ENCODE measurements at places on chromosomes 5 and 9.
A peak's percentile ranks its signal among the peaks of the same experiment; 100 is the strongest.

- no peak for DNase-seq
Measured at GRCh38 chr9:116096853-116097252, 56.7 kb upstream of the PAPPA start.

- no peak for DNase-seq
Measured at GRCh38 chr9:88995627-88996026, 4.4 kb downstream of the S1PR3 start.

- no peak for DNase-seq
Measured at GRCh38 chr5:173582216-173583111, 34.0 kb downstream of the BOD1 start.

GRCh38 chr9:135701959-135702721, at the start of gene KCNT1:
Gene KCNT1, plus strand, starts transcription at chr9:135702185. Its CDS starts 74 bp downstream, at chr9:135702259.
- no peak for DNase-seq

DNA sequence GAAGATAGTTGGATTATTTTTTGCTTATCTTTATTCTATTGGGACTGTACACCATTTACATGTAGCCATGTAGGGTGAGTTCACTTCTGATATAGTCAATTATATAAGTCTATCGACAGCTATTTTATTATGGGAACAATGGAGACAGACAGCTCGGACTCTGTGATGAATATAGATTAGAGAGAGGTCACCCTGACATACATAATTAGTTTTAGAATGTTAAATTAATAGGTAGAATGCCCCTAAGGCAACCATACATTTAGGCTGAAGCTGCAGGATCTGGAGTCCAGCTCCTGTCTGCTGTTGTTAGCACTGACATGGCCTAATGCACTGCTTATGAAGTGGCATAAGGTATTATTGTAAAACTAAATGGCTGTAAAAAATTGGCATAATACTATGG, 700.8 kb downstream of the MAT2B start:
- DNase-seq: no peak

DNA sequence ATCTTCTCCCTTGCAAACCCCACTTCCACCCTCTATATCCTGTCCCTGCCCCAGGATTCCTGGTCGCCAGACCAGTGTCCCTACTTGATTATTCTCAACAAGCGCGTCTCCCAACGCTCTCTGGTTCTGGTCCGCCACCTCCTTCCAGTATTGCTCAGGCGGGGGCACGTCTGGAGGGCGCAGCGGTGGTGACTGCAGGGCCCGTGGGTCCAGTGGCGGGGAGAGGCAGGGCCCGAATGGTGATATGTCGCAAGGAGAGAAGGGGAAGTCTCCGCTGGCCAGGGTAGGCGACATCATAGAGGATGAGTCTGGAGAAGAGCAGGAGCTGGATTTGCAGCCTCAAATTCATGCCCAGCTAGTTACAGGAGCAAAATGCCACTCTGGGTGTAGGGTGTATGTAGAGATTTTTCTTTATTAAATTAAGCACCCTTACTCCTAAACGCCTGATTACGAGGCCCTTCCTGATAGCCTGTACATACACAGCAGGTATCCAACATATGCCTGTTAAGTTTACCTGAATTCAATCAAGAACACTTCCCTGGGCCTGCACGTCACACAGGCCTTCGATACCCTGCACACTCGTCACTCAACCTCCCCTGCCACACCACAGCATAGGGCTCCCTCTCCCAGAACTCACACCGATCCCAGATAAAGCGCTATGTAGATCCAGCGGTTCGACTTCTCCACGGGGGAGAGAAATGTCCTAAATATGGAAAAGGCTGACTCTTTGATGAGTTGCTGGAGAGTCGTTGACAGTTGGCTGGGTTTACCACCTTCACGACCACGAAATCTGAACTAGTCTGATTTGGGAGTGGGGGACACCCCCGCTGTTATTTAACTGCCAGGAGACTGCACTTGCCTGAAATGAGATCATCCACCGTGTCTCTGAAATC, 4.8 kb downstream of the MCIDAS start:
- no peak for DNase-seq

DNA sequence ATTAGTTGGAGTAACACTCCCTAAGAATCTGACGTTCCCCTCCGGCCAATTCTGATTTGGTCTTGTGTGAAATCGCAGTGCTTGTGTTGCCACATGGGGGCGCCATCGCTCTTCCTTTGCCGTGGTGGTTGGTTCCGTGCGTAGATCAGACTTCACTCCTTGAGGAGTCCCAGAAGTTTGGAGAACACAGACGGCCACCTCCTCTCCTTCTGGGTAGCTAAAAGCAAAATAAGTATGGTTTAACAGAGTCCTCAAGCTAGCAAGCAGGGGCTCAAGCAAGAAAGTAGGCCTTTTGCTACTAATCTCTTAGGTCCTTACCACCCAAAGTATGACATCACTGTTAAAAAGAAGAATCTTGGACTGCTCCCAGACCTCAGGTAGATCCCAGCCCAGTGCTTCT, 59.5 kb downstream of the HSPA4 start:
- DNase-seq: peak; percentile 90

DNA sequence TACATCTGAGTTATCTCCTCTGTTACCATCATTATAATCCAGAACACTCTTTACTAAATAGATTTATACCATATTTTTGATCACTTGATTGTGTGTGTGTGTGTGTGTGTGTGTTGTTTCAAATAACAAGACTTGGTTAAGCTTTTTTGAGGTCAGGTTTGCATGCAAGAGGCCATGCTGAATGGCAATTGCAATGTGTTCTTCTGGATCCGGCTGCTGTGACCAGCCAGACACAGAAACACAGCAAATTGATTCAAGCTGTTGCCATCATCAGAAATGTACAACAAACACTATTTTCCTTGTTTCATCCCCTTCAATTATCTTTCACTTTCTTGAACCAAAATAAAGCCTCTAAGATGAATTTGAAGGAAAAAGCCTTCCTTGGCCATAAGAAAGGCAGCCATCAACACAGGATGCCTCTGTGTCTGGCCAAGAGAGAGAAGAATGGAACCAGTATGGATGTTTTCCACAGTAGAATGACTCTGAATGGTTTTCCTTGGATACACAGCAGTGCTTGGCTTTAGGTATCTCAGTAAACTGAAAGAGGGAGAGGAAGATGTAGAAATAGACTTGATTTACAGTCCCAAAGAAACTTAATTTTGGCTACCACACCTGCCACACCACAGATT, 53.9 kb downstream of the DPYSL3 start:
- no peak for DNase-seq

DNA sequence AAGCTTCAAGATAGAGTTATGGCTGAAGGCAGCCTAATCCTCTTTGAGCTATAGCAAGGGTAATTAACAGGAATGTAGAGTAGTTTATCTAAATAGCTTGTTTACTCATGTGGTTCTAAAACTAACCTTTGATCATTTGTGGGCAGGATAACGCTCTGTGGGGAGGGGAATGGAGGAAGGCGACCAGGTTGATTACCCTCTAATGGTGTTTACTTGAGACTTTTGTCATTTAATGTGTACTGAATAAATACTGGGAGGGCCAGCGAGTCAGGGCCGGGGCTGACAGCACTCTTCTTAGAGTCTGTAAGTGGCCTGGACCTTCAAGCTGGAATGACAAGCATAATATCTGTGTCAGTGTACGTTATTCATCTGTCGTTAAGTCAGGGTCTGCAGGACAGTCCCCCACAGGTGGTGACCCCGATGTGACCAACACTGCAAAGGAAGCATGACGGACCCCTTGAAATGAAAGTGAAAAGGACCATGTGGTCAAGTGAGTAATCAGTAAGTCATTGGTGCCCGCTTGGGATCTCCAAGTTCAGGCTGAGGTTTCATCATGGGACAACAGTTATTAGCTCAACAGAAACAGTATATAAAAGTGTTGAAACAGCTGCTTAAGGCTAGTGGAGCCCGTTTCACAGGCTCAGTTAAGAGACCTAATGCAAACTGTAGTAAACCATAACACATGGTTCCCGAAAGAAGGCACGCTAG, 162.6 kb downstream of the CPLANE1 start:
- DNase-seq: no peak
